ENCODE measurements at places on chromosomes 3 and 15.

DNA sequence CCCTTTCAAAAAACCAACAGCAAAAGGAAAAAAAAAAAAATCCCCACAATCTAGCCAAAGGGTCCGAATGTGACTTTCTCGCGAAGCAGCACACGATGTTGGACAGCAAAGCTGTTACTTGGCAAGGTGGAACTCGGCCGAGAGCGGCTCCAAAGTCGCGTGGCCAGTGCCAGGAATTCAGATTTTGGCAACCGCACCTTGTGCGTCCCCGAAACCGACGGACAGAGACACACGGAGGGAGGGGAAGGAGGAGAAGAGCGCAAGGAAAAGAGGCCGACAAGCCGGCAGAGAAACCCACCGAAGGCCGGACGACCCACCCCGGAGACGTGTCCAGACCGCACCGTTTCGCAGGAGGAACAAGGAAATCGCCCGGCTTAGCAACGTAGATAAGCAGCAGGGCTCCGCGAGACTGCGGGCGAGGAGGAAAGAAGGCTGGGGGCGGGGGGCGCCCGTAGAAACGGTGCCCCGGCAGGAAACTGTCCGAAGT lies 517.3 kb downstream of the MECOM start:
- DNase-seq: peak; percentile 22

DNA sequence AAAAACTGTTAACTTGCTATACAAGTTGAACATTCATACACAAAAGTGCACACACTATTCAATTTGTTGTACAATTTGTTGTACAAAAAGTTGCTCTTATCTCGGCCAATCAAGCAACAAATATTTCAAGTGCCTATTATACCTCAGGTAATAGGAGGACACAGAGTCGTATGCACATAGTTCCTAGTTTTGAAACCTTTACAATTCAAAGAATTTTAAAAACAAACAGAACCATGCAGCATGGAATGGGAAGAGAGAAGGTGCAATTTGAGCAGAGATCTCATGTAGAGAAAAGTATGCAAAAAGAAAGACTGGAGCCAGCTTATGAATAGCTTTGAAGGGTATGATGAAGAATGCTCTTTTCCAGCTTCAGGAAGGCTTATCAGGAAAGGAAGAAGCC lies 46.5 kb upstream of the ARPP19 start:
- DNase-seq: no peak

DNA sequence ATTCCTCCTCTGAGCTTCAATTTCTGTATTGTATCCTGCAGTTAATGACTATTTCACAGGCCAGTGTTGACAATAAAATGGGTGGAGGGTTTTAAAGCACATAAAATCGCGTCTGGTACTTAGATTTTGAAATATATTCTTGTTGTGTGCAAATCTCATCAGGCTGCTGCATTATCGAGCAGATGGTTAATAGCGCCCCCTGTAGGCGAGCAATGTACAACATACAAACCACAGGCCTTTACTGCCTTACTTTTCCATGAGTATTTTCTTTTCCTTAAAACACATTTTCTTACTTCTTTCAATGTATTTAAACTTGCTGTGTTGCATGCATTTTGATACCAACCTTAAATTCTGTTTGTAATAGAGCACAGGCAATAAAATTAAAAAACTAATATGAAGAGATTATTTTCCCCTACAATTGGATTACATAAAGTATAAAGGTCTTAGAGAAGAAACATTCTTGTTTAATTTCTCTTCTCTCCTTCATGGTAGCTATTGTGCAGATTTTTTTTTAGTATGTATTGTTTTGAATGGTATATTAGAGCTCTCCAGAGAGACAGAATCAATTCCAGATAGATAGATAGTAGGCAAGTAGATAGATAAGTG lies 608.4 kb downstream of the CADM2 start:
- DNase-seq: peak; percentile 28

DNA sequence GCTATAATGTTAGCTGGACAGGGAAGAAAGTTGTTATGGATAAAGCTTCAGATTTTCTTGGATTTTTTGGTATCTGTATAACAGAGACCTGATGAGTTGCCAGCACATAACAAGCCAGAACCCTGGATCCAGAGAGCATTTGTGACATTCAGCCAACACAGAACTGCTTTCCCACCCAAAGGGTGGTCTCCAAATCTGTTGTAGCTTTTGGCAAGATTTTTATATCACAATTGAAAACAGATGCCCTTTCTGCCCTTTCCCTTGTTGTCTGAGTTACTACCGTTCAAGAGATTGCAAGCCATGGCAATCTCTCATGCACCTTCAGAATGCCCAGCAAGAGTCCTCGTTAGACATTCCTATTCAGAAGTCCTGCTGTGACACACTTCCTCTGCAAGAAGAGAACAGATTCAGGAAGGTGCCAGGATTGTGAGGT lies 107.6 kb upstream of the FGF7 start:
- DNase-seq: no peak

GRCh38 chr3:13568515-13569028 lies 19.6 kb downstream of the FBLN2 start:
- no peak for DNase-seq

GRCh38 chr15:101013769-101014675 lies 94.9 kb downstream of the LRRK1 start:
- no peak for DNase-seq

DNA sequence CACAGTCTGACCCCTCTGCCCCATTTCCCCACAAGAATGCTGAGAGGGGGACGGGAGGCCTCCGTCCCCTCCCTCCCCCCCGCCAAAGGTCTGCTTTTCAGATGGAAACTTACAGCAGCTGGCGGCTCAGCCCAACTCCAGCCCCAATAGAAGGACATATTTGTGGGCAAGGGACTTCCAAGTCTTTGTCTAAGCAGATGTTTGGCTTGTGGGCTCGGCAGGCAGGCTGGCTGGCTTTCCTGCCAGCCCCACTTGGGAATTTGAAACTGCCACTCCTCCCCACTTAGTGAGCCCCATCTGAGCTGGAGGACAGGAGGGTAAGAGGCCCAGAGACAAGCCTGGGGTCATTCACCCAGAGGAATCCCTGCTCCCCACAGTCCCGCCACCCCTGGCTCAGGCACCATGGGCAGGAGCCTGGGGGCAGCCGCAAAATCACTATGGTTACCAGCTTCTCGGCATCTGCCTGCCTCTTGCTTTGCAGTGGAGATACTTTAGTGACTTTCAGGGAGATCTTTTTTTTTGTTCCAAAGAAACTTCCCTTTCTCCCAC lies 53.6 kb downstream of the LMCD1 start:
- no peak for DNase-seq

GRCh38 chr3:40827942-40828688 lies 303.4 kb downstream of the ZNF621 start:
- no peak for DNase-seq

- peak; percentile 73 for DNase-seq
These were observed 27.2 kb downstream of the LRRC2 start for GRCh38 chr3:46538803-46539442.

DNA sequence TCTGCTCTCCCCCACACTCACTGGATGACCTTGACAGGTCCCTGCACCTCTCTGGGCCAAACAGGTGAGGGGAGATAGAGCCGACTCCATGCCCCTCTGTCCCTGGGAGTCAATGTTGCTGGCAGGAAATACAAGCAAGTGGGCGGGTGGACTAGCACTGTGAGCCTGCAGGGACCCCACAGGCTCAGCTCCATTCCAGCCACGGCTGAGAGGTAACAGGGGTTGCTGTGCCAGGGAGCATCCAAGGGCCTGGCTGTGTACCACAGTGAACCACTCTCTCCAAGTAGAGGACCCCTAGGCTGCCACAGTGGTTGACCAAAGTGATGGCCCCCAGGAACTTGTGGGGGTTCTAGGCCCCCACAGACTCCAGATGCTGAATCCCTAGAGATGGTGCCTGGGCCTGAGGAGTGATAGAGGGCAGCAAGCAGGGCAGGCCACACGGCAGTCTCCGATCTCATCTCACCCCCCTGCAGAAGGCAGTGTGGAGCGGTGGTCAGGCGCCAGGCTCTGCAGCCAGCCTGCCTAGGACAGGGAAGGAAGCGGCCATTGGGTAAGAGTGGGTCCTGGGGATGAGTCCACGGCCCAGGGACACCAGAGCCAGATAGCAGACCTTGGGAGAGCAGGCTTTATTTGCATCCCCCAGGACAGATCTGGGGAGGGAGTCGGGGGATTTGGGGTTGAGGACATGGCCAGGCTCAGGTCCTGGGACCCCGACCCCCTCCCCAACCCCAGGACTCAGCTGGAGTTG lies 3.2 kb downstream of the TNNC1 start:
- DNase-seq: no peak

GRCh38 chr3:10465161-10465560 lies 40.2 kb downstream of the ATP2B2 start:
- DNase-seq: no peak

- no peak for DNase-seq
These were observed 60.5 kb downstream of the DNASE1L3 start for GRCh38 chr3:58150130-58150809.

DNA sequence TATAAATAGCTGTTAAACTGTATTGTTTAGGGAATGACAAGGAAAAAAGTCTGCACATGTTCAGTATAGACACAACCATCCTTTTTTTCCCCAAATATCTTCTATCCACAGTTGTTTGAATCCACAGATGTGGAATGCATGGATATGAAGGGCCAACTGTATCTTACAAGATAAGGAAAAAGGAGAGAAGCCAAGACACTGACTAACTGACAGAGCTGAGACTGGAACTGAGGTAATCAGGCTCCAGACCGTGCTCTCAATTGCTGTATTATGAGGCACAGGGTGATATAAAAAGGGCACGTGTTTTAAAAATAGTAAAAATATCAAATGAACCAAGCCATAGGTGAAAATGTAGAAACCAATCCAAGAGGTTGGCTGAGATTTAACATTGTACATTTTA lies 49.0 kb downstream of the DHX36 start:
- DNase-seq: no peak

GRCh38 chr15:89939910-89940309 lies 27.2 kb upstream of the ARPIN start:
- DNase-seq: no peak

DNA sequence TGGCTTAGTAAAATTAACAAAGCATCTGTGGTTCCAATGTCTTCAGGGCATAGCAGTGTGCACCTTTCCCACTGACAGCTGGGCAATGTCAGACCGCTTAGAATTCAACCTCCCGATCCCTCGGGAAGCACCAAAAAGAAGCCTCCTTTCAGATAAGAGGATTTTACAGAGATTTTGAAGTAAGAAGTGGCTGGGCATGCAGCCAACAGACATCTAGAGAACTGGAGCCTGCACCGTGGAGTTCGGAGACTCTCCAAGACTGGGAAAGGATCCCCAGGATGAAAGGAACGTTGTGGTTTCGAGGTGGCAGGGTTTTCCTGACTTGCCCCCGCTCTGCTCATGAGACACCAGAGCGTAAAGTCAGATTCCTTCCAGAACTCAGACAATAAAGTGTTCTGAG lies 5.3 kb downstream of the FAM174B start:
- DNase-seq: no peak

DNA sequence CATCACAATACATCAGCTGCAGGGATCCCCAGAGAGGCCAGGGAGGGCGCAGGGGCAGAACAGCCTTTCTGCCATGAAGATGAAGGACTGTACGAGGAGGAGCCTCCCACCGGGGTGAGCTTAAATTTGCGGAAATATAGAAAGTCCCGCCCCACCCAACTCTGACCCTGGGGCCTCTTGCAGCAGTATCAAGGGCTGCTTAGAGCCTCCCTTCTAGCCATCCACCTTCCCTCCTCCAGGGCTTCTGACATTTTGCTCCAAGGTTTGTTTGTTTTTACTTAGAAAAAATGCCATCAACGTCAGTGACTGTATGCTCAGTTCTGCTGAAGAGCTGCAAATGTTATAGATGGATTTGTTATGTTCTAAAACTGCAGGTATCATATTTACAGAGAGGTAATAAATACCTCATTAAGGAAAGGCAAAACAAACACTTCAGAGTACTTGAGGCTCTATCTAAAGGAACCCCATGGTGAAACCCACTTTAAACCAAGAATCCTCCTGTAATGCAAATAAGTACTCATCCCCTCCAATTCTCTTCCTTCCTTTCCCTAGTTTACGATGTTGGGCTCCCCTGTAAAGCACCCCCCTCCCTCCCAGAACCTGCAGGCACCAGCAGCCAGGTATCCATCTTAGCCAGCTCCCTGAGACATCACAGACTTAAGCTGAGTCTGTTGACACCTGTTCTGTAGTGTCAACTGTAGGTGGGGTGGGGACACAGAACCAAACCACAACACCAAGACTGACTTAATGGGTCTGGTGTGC lies 30.5 kb downstream of the RFTN1 start:
- DNase-seq: peak; percentile 26

DNA sequence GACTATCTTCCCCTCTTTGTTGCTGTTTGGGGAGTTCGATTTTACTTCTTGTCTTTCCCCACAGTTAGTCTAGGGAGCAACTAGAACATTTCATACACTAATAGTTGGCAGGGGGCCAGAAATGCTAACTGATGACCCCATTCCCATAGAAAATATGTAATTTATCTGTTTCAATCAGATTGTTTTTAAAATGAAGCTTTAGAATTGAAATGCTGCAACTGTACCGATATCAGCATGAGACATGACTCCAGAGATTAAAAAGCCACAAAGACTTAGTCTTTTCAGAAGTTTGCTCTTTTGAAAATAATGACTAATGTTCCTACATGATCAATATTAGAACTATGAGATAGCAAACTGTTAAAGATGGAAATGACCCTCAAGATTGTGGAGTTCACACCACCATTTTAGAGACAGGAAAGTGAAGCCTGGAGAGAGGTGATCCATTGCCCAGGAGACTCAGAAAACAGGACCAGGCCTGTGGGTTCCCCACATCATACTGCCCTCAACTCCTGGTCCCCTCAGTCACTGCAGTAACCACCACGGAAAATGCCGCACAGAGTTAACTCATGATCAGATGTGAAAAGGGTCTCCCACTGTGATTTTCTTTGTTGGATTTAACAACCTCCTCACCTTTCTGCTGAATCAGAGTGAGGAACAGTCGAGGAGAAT lies 130.3 kb downstream of the CHDH start:
- no peak for DNase-seq

GRCh38 chr3:16402451-16402850 lies 111.0 kb downstream of the RFTN1 start:
- no peak for DNase-seq
